HFFc6 (cell line): ENCODE measurements at places on chromosomes 4 and X. TPM values are rescaled to one million over a fixed set of nuclear protein-coding genes. Genes with fewer than 3 reads are reported as not detected.

DNA sequence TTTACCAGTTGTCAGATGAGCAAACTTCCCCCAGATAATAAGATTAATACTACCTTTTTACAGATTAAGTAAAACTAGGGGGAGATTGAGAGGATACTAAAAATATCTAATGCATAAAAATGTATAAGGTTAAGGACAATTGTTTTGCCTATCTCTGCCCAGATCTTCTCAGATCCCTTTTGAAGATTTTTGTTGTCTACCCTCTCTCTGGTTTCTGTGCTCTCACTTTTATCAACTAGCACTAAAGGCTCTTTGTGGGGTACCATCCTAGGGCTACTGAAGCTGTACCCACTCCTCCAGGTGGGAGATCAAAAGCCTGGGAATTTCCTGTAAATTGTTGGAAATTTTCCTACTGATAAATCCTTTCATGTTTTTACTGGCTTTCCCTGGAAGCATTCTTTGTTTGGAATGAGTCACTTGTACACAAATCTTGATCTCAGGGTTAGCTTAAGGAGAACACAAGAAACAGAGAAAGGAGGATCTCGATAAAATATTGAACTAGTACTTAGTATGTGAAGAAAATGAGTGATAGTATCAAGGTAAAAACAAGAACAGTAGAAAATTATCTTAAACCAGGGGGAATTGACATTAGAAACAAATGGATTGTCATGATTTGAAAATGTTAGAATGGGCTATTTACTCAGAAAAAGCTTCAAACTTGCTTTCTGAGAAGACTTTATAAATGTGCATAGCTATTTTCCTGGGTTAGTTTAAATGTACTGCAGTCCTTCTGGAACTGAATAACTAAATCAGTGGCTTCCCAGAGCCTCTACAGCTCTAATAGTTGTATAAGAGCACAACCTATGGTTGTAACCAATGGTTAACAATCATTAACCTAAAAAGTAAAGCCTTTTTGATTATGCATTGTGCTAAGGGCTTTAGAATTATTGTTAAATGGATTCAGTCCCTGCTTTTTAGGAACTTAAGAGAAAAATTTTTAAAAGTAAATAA lies 679.9 kb upstream of the MAGEB2 start:
- DNase-seq = no peak

Gene TMEM255A
- 0.10 TPM in 1 of 3 replicates, not detected in the others for total RNA-seq

DNA sequence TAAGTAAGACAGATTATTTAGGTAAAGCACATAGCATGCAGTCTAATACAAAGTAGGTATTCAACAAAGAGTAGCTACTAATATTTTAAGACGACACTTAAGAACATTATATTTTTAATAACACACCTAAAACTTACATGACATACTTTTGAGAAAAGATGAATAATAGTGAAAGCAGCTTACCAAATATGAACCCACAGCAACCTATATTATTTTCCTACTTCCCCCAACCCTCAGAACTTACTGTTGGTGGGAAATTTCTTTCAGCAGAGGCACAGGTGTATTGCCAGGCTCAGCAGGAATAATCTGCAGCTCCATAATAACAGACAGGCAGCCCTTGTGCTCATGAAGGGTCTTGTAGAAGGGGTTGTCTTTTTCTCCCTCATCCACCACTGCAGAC lies 498.9 kb downstream of the GLUD2 start:
- DNase-seq = no peak

Gene STK26
- total RNA-seq = 1.1 and 12.7 TPM in 2 replicates

Gene ETDB
- not detected in 2 replicates for total RNA-seq

DNA sequence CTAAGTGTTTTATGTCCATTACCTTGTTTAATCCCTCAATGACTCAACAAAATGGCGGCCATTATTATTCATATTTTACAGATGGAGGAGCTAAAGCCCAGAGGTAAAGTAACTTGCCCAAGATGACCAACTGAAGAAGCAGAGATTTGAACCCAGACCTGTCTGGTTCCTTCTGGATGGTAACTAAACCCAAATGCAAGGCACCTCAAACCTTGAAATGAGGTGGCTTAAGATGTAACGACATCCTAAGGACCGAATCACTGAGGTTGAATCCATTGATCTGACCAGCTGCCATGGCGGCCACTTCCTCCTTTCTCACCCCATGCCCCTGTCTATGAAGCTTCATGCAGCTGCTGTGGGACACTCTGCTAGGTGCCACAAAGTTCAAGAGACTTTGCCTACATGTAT lies 932 bp downstream of the TLR10 start:
- DNase-seq = no peak

DNA sequence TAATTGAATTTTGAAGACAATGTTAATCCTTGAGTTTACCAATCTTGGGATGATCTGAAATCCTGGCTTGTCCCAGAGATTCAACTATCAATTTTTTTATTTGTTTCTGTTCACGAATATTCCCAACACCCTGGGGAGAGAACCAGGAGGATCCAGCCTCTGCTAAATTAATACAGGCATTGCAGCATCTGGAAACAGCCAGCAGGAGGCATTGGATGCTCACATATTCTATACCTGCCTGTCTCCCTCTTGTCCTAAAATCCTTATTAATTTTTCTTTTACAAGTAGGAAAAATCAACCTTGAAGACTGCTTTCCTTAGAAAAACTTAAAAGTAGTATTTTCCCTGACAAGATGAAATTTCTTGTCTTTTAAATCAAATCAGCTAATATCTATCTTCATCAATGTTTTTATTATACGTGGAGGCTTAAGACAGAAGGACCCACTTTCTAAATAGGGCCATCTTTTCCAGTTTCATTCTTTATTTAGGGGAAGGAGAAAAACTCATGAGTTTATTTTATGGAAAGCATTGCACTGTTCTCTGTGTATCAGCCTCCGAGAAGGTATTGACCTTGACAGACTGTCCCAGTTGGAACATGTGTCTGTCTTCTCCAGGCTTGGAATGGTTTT lies 102.4 kb downstream of the CLNK start:
- peak; percentile 55 for DNase-seq

DNA sequence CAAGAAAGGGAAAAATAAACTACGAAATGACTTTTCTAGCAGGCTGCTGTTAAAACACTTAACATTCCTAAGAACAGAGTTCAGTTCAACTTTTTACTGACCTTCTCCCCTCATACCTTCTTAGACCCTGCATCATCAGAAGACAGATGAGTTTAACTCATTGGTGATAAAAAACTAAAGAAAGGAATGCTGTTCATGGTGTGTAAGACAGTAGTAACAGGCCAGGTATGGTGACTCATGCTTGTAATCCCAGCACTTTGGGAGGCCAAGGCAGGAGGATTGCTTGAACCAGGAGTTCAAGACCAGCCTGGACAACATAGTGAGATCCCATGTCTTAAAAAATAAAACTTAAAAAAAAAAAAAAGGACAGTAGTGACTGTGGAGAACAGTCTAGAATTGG lies 16.2 kb downstream of the RBM47 start:
- DNase-seq = peak; percentile 58

Gene UGT2A3
- total RNA-seq = not detected in 3 replicates

DNA sequence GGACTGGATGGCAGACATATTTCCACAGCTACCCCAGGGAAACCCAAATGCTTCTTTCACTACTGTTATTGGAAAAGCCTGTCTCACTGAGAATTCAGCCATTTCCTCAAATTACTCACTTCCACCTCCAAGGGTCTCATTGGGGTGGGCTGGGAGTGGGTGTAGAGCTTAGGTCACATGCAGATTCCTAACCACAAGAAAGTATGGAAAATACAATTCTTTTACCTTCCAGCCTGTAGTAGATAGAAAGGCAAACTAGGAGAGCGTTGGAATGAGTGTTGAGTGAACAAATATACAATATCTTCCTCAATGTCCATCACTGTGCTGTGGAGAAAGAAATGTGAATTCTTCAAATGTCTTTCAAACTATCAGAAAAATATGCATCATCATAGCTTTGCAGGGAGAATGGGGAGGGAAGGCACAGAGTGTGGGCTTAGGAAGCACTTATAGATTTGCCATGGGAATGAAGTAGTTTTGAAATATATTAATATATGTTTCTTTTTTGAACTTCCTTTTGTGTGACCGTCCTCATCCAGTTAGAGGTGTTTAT lies 245.3 kb upstream of the JADE1 start:
- DNase-seq = no peak

Gene ADGRL3
- not detected in 3 replicates for total RNA-seq

Gene LPAR4
- total RNA-seq = not detected in 3 replicates

- no peak for DNase-seq
These were observed 581.0 kb downstream of the C4orf33 start for GRCh38 chr4:129676934-129677333.

DNA sequence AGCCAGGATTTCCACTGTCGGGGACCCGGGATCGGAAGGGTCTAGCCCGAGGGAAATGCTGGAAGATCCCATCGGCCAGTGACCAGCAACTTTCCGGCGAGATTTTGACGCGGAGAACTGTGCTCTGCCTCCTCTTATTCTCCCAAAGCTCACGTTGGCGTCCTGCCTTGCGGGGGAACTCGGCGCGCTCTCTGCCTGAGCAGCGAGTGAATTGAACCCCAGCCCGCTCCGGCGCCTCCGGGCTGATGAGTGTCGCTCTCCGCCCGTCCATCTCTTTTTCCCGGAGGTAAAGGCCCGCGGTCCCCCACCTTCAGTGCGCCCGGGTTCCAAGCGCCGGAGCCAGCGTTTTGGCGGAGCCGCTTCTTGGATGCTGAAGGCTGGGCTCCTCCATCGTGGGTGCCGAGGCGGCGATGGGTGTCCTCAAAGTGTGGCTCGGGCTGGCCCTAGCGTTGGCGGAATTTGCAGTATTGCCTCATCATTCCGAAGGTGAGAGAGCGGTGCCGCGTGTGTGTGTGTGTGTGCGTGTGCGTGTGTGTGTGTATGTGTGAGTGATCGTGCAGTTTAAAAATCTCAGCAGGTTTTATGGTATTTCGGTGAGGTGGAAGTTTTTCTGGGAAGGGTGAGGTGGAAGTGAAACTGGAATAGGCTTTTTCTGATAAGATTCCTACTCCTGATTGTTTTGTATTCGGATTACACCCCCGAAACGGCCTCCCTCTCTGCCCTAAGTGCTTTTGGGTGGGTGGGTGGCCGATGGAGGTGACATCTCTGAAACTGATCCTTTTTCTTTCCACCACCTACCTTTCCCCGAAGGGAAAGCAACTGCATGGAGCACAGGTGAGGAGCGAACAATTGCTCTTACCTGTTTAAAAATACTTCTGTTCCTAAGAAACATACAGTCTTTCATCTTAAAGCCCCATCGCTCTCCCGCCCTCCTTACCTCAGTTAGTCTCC lies 752 bp downstream of the FRAS1 start:
- DNase-seq = peak; percentile 30

DNA sequence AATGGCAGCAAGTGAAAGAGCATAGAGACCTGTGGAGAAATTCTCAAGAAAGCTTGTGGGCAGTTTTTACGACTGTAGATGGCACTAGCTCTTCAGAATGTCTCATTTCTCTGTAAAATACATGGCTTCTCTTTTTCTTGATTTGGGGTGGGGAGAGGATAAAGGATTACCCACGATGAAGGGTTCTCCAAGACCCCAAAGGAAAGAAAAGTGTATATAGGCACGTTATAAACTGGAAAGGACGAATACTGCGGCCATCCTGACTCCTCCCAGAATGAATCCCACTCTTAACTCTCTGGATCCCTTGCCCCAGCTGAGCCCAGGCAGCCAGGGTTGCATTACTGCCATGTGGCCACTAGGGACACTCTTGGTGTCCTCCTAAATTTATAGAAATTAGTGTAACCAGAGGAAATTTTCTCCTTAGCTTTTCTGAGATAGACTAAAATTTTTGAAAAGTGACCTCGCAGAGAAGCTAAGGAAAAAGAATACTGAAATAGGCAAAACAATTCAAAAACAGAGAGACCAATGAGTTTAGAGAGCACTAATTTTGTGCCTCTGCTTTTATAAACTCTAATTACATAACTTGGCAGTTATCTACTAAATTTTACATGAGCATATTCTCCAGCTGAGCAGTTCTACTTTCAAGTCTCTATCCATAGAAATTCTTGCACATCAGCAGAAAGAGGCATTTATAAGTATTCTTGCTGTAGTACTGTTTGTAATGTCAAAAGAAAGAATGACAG lies 37.8 kb upstream of the PCDH19 start:
- DNase-seq = peak; percentile 8

- no peak for DNase-seq
These were observed 6.1 kb upstream of the CYSLTR1 start for GRCh38 chrX:78333521-78333920.

GRCh38 chr4:139522457-139522856 lies 33.6 kb downstream of the SETD7 start:
- no peak for DNase-seq

- DNase-seq = peak; percentile 93
These were observed 108.2 kb upstream of the ADRA2C start for GRCh38 chr4:3657902-3658529.

GRCh38 chr4:105619188-105619931 lies 66.9 kb downstream of the ARHGEF38 start:
- no peak for DNase-seq

DNA sequence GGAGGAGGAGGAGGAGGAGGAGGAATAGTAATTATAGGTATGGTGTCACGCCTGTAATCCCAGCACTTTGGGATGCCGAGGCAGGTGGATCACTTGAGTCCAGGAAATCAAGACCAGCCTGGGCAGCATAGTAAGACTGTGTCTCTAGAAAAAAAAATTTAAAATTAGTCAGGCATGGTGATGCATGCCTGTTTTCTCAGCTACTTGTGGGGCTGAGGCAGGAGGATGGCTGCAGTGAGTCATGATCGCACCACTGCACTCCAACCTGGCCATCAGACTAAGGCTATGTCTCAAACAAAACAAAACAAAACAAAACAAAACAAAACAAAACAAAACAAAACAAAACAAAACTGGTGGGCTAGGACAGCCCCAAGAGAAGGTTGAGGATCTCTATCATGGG lies 3.0 kb downstream of the STARD8 start:
- peak; percentile 67 for DNase-seq

GRCh38 chr4:153564630-153565525 lies 98.7 kb downstream of the TMEM131L start:
- DNase-seq = peak; percentile 45

GRCh38 chrX:66163849-66164411 lies at the start of gene HEPH:
TSS of gene HEPH (plus strand) at chrX:66164247. CDS start at chrX:66170571, 6,324 bp downstream.
- DNase-seq = no peak

Gene AVPR2
- total RNA-seq = not detected in 3 replicates

DNA sequence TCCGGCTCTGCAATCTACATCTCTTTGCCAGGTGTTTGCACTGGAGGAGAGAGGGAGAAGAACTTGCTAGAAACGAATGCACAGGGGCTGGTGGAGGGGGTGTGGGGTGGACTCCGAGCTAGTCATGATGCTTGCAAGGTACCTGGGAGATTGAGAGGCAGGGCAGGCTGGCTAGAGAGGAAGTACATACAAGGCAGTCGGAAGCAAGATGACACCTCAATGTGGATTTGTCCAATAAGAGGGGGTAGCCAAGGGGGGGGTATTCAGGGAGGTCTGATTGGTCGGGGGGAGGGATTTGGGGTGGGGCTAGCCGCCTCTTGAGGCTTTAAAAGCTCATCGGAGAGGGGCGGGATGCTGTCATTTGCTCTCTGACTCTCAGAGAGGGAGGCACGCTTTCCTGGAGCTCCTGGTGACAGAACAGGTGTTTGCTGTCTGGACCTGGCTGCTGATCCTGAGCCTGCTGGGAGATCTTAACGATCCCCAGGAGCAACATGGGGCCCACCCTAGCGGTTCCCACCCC lies at the start of gene GPR50:
Gene GPR50 (plus strand): TSS at position 354 of the 520 bp plus-strand sequence. CDS start 138 bp downstream, at position 492.
- DNase-seq = no peak
